NCI-H2029 (cell line): ENCODE measurements at places on chromosomes 5 and 9.

GRCh38 chr5:132782101-132782500 is 5.1 kb upstream of the SEPTIN8 start:
- no peak for DNase-seq

DNA sequence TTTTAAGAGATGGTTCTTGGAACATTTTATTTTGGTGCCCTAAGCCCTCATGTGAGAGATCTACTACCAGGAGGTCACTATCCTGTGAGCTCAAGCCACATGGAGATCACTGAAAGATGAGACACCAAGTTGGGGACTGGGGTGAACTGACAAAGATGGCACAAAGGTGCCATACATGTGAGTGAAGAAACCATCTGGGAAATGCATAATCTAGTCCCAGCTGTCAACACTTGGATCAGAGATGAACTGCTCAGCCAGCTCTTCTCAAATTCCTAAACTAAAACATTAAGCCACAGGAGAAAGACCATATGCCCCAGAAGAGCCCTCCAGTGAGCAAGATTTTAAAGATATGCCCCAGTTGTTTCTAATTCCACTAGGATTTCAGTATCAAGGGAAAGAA is 22.2 kb upstream of the MYOT start:
- no peak for DNase-seq

DNA sequence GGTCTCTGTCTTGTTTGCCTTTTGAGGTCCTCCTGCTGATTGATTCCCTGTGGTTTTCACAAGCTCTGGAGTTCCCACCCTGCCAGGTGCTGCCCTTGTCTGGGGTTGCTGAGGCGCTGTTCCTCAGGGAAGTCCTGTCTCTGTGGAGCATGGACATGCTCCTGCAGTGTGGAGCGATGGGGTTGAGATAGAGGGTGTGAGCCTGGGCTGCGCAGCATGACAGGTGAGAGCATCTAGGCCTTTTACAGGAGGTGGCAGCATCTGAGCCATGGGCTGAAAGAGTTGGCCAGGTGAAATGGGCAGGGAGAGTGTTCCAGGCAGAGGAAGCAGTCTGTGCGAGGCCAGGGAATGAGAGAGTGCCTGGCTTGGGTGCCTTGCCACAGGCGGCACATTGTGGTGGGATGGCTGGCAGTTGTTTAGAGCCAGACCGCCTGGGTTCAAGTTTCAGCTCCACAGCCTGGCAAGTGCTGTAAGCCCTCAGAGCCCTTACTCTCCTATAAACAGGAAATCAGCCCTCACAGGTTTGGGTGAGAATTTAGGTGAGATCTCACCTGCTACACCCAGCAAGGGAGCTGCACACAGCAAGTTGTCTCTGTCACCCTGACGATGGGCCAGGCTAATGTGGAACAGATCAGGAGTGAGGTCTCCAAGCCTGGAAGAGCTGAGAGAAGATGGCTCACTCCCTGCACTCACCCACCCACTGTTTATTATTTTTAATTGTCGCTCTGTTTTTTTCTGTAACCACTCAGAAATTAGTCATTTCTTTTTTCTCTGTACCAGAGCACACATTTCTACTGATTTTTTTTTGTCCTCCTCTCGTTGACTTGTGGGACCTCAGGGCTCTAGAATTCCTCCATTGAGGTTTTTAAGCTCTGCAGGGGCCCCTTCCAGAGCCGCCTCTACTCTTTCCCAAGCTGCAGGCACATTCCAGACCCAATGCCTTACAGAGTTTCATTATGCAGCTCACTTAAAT is 19.6 kb downstream of the TCOF1 start:
- DNase-seq: no peak

DNA sequence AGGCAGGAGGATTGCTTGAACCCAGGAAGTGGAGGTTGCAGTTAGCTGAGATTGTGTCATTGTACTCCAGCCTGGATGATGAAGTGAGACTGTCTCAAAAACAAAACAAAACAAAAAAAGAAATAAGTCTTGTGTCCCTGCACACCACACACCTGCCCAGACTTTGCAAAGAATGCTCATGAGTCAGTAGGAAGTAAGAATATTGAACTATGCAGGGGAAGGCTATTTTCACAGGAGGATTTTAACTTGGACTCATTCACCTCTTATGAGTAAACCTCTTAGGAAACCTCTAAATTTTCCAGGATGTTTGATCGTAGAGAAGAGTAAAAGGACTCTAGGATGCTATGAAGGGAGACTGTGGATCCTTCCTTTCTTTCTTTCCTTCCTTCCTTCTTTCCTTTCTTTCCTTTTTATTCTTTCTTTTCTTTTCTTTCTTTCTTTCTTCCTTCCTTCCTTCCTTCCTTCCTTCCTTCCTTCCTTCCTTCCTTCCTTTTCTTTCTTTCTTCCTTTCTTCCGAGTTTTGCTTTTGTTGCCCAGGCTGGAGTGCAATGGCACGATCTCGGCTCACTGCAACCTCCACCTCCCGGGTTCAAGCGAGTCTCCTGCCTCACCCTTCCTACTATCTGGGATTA is 96.7 kb upstream of the CLINT1 start:
- DNase-seq: no peak

DNA sequence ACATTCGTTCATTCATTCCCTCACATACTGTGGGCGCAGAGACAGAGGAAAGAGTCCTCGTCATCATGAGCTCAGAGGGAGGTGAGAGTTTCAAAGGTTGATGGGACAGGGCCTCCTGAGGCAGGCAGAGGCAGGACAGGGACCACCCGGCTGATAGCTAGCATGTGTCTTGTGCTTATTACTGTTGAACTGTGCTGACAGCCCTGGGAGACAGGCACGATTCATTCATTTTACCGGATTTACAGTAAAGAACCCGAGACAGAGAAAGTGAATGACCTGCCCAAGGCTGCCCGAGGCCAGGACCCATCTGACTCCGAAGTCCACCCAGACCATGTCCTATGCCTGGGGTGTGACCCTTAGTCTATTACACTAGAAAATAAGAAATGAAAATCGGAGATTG is 4.9 kb upstream of the FAM163B start:
- DNase-seq: no peak
